ENCODE measurements at places on chromosomes 4 and X. TPM values are rescaled to one million over a fixed set of nuclear protein-coding genes. Genes with fewer than 3 reads are reported as not detected.
A peak's percentile ranks its signal among the peaks of the same experiment; 100 is the strongest.

- DNase-seq = no peak
Observed at GRCh38 chr4:31807036-31807435, 1086.9 kb downstream of the PCDH7 start.

- no peak for DNase-seq
Observed at GRCh38 chr4:24642981-24643547, 58.7 kb upstream of the DHX15 start.

- DNase-seq = no peak
Observed at GRCh38 chrX:14064626-14065432, 35.1 kb upstream of the GEMIN8 start.

- peak; percentile 48 for DNase-seq
Observed at GRCh38 chr4:181525634-181526033, 717.6 kb upstream of the TENM3 start.

DGKK gene
- polyA plus RNA-seq = 13.0 TPM

DNA sequence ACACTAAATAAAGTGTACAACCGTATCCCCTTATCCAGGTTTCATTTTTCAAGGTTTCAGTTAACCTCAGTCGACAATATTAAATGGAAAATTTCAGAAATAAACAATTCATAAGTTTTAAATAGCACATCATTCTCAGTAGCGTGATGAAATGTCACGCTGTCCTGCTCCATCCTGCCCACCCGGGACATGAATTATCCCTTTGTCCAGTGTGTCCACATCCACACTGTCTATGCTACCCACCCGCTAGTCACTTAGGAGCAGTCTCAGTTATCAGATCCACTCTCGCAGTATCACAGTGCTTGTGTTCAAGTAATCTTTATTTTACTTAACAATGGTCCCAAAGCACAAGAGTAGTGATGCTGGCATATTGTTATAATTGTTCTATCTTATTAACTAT is 54.7 kb downstream of the FRYL start:
- no peak for DNase-seq

GRCh38 chr4:137739391-137739790 is 207.1 kb upstream of the PCDH18 start:
- no peak for DNase-seq

- DNase-seq = no peak
Observed at GRCh38 chr4:150033901-150034300, 44.3 kb upstream of the DCLK2 start.

- no peak for DNase-seq
Observed at GRCh38 chrX:102846544-102847236, 90.4 kb upstream of the RAB40AL start.

- DNase-seq = no peak
Observed at GRCh38 chrX:45352611-45353010, 151.9 kb upstream of the DIPK2B start.

All from left kidney (tissue), 8 donors.